Spinal cord (tissue), 10 donors: ENCODE measurements at places on chromosomes 1 and 21. TPM values are rescaled to one million over a fixed set of nuclear protein-coding genes. Genes with fewer than 3 reads are reported as not detected.

TNFRSF4 gene
- polyA plus RNA-seq = 1.0 TPM

CDK18 gene
- 139 TPM for polyA plus RNA-seq

LAX1 gene
- not detected for polyA plus RNA-seq

PLA2G4A gene
- polyA plus RNA-seq = 5.2 TPM

GPR52 gene
- 0.55 TPM for polyA plus RNA-seq

KIF14 gene
- polyA plus RNA-seq = 2.7 TPM

DNM3 gene
- polyA plus RNA-seq = 58.5 TPM

EDARADD gene
- polyA plus RNA-seq = 2.1 TPM

E2F2 gene
- 3.1 TPM for polyA plus RNA-seq

CTSE gene
- polyA plus RNA-seq = not detected

RHEX gene
- polyA plus RNA-seq = not detected

COL11A1 gene
- polyA plus RNA-seq = 79.6 TPM

KPRP gene
- polyA plus RNA-seq = not detected

DNA sequence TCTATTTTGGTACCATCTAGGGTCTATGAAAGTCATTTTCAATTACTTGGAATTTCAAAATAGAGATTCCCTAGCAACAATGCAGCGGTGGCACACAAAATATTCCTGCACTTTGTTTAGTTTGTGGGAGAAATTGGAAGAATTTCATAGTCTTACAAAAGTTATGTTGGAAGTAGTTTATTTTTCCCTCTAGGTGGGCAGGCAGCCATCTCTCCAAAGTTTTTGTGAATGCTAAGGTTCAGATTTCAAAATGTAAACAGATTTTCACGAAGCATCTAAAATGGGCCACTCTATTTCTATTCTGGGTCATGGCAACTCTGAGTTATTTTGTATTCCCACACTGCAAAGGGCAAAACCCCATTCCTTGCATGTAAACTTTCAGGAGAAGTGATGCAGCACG is 8.0 kb downstream of the SMCP start:
- no peak for DNase-seq

DNA sequence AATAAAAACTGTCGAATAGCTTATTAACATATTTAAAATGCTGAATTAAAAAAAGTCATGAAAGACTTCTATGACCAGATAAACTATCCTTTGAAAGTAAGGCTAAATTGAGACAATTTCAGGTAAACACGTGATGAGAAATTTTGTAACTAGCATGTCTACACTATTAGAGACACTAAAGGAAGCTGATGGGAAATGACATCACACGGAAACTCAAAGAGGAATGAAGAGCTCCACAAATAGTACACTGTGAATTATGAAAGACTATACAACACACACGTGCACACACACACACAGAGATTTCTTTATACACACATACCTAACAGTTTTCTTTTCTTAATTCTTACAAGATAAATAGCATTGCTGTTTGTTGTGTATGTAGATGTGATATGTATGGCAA is 70.9 kb upstream of the PLA2G4A start:
- no peak for DNase-seq

- DNase-seq = peak; percentile 12
These were observed 87.7 kb downstream of the SNX7 start for GRCh38 chr1:98749152-98749756.

DNA sequence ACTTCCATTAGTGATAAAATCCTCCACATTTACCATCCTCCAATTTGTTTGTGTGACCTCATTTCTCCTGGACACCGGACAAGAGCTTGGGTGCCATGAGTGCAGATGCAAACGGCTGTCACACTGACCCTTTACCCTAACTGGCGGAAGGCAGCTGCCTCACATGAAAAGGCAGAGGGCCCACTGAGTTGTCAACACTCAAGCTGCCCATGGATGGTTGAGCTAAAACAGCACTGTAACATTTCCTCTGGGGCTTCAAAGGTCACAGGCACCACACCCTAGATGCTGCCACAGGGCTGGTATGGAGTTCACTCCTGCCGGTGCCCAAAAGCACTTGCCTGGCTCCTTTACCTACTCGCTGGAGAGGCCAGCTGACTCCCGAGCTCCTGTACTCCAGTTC is 653.4 kb downstream of the KCNT2 start:
- no peak for DNase-seq

DNA sequence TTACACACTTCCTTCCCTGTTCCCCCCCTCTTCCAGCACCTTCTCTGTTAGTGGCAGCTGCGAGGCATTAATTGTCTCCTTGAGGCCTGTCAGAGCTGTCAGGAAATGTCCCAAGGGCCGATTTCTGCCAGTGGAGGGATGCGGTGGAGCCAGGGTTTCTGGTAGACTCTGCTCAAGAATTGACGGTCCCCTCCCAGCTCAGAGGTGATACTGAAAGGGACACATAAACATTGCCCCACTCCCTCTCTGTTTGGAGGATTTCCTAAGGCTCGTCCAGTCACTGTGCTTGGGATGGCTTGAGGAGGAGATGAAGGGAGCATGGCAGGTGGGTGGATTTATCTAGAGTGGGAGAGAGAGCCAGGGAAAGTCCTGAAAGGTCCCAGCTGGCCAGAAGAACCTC is 61.4 kb upstream of the CD34 start:
- DNase-seq = peak; percentile 63

- no peak for DNase-seq
These were observed 5.9 kb downstream of the CDC14A start for GRCh38 chr1:100358210-100358609.

- no peak for DNase-seq
These were observed 36.4 kb downstream of the ZNF684 start for GRCh38 chr1:40567825-40568224.

DNA sequence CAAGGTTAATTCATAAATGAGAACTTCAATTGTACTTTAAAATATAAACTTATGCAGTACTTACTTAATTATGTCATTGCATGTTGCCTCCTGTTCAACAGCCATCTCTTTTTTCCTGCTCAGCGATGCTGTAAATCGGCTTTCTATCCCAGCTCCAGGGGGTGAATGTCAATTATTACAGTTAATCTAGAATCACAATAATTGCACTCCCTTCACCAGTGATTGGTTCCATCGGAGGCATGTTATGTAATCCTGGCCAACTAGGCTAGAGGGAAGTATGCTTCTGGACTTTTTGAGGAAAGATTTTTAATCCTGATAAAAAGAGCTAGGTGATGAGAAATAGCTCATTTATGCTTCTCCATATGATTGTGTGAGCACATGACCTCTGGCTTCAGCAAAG is 53.8 kb upstream of the SGIP1 start:
- DNase-seq = peak; percentile 57

DNA sequence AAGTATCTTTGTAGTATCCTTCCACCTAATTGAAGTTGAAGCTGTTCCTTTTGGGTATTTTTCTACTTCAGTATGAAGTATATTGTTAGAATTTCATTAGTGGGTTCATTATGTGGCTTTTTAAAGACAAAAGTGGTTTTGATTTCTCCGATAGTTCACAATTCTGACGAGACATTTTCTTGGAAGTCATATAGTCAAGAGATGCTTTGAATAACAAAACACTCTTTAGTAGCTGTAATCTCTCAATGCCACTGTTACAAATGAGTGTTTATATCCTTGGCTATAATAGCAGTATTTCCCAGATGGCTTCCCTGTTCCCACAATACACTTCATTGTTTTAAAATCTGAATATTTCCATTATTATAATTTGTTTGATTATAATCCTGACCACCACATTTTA is 108.7 kb upstream of the F3 start:
- DNase-seq = no peak

GRCh38 chr1:59013276-59013927 is 229.6 kb upstream of the JUN start:
- DNase-seq = no peak

GRCh38 chr1:214454569-214455396 is 96.6 kb downstream of the PTPN14 start:
- no peak for DNase-seq

DNA sequence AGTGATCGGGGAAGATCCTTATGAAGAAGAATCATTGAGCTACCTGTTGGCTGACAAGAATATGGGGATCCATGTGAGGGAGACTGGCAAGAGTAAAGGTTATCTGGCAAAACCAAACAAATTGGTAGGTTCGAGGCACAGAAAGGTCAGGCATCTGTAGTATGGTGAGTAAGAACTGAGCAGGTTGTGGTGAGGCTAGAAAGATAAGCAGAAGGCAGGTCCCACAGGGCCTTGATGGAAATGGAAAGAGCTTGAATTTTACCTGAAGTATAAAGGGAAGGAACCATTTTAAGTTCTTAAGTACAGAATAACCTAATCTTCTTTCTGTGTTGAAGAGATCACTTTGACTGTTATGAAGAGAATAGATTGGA is 11.1 kb downstream of the PTPRC start:
- no peak for DNase-seq

DNA sequence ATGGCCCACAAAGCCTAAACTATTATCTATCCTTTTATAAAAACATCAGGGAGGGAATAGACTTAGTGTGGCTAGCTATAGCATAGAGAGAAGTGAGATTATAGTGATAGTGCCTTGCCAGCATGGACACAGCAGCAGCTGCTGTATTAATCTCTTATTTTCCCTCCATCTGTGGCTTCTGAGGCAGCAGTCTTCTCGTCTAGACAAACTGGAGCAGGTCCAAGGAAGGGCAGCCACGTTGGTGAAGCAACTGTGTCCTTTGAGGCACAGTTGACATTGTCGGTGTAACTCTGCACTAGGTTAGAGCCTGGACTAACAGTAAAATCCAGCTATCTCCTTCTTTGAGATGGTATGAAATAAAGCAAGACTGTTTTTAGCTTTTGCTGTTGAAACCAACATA is 131.3 kb downstream of the CACHD1 start:
- no peak for DNase-seq

GRCh38 chr1:8945568-8945967 is at the start of gene CA6:
CA6 (plus strand) TSS chr1:8945868; CDS start chr1:8945887, 19 bp downstream.
- no peak for DNase-seq

- no peak for DNase-seq
These were observed 20.7 kb downstream of the PDIK1L start for GRCh38 chr1:26132128-26132833.

DNA sequence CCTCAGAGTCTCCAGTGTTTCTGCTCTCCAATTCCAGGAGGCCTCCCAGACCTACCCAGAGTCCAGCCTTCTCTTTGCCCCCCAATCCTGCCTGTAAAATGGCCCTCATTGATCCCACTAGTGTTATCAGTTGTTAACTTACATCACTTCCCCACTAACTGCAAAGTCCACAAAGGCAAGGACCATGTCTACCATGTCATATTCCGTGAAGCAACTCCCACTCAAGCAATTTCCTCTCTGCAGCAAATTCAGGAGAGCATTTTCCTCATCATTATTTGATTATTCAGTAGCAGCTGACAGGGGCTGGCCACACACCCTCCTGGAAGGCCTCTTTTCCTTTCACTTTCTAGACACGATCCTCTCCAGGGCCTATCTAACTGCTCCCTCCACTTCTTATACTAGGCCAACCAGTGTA is 153.5 kb downstream of the RERE start:
- DNase-seq = no peak
